ENCODE measurements at places on chromosomes 5 and 9.

DNA sequence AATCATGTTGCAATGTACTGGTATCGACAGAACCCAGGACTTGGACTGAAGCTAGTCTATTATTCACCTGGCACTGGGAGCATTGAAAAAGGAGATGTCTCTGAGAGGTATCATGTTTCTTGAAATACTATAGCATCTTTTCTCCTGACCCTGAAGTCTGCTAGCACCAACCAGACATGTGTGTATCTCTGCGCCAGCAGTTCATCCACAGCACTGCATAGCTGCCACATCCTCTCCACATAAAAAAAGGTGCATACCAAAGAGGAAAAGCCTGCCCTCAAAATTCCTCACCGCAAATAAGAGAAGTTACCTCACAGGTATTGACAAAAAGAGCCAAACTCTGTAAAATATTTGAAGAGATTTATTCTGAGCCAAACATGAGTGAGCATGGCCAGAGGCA lies 99.5 kb upstream of the PRSS3 start:
- DNase-seq = no peak

GRCh38 chr9:131011274-131012022 lies 2.5 kb downstream of the LAMC3 start:
- DNase-seq = no peak

DNA sequence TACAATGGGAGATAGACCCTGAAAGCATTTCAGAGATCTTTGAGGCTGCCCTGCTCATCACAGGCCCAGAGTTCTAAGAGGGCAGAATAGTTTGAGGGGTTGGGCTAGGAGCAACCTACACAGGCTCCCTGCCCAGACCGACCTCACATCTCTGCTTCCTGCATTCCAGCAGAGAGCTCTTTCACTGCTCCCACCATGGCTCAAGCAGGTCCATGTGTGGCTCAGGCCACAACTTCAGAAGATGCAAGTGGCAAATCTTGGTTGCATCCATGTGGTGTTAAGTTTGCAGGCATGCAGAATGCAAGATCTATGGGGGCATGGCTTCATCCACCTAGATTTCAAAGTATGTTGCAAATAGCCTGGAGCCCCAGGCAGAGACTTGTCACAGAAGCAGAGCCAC lies 39.0 kb downstream of the GDA start:
- no peak for DNase-seq

- no peak for DNase-seq
Measured at GRCh38 chr5:137837491-137838394, 29.9 kb upstream of the MYOT start.

DNA sequence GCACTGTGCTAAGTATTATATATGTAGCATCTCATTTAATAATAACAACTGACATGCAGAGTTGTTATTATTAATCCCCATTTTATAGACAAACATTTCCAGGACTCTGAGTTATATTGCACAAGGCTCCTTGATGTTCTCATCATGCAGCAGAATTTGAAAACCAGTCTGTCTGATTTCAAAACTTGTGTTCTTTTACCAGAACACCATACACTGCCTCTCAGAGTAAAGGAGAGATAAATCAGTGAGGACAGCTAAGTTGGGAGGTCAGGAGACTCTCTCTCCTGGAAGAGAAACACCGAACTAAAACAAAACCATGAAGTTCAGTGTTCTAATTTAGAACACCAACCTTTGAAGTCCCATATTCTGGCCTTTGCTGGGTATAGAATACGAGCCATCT lies 92.7 kb upstream of the TNC start:
- no peak for DNase-seq

DNA sequence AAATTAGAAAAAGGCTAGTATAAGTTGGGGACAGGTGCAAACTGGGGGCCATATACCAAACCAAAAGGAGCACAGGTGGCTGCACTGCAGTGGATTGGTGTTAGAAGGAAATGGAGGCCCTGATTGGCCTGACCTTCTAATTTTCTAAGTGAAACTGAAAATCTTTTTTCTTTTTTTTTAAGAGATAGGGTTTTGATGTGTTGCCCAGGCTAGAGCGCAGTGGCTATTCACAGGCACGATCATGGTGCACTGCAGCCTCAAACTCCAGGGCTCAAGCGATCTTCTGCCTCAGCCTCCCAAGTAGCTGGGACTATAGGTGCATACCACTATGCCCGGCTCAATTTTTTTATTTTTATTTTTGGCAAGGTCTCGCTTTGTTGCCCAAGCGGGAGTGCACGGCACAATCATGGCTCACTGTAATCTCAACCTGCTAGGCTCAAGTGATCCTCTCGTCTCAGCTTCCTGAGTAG lies 9.8 kb upstream of the CCDC69 start:
- no peak for DNase-seq

- DNase-seq = no peak
Measured at GRCh38 chr9:20509466-20509865, 112.8 kb downstream of the MLLT3 start.

- no peak for DNase-seq
Measured at GRCh38 chr5:163760498-163760897, 255.1 kb downstream of the MAT2B start.

GRCh38 chr9:135494791-135495559 lies 5.5 kb upstream of the MRPS2 start:
- DNase-seq = no peak

DNA sequence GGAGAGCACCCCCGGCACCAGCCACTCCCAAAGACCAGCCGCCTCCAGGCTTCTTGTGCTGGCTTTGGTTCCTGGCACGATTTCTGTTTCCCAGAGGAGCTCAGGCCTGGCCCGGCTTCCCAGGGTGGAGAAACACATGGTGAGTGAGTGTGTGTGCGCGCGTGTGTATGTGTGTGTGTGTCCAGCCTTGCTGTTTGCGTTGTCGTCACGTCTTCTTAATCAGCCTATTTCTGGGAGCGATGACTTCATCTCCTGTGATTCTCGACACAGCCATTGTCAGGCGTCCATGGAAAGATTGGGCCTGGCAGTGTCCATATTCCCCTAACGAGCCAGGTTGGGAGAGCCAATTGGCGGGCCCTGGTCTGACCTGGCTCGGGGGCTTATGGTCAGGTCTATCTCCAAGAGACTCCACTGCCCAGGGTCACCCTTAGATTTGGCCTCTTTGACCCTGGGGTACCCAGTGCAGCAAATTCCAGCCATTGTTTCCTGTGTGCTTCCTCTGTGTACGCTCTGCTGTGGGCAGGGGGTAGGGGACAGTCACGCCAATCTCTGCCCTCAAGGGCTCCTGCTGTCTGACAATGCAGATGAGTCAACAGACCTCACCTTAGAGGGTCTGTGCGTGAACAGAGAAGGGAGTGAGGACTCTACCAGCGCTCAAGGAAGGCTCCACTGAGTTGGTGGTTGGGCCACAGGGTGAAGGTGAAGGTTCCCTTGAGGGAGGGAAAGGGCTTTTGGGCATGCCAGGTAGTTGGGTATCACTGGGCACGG lies 73.8 kb downstream of the DAB2IP start:
- DNase-seq = no peak

DNA sequence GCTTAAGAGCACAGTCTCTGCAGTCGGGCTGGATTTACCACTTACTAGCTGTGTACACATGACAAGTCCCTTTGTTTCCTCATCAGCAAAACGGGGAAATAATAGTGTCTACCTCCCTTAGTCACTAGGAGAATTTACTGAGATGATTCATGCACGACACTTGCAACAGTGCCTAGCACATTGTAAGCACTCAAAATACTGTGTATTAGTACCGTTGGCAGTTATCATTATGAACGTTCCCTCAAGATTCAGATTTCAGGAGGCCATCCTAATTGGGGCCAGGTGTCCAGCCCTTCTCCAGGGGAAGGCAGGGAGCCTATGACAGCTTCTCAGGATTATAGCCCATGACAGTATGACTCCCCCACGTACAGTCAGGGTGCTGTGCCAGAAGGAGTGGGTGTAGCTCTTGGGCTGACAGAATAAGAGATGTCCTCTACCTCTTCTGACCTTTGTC lies 164.3 kb downstream of the DOCK2 start:
- no peak for DNase-seq

GRCh38 chr9:5041390-5042115 lies 56.5 kb downstream of the JAK2 start:
- no peak for DNase-seq

DNA sequence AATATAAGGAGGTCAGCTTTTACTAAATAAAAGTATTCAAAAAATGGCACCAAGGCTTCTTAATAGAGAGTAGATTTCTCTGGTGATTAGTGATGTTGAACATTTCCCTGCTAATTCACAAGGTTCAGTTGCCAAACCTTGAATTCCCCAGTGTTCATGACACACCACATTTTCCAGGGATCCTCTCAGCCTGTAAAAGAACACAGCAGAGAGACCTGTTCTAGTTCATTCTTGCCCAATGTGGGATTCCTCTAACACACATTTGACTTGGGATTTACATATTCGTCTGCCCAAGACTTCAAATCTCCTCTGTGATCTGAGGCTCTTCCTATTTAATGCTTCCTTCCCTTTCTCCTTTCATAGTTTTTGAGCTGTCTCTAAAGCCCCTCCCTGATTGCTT lies 273.2 kb upstream of the CDH9 start:
- DNase-seq = no peak

- DNase-seq = no peak
Measured at GRCh38 chr5:95380103-95380628, 11.0 kb upstream of the FAM81B start.

DNA sequence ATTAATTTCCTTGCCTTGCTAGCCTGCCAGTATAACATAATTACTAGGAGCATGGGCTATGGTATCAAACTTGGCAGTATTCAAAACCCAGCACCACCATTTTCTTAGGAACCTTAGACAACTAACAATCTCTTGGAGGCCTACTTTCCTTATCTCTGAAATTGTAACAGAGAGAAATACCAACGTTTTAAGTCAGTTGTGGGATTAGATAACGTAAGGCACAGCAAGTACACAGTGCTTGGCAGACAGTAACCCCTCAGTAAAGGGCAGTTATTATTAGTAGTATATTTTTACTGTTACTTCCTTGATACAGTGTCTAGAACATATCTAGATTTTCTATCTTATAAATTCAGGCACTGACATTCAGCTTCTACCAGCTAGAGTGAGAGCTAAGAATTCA lies 309.6 kb downstream of the ACTL7B start:
- DNase-seq = no peak

DNA sequence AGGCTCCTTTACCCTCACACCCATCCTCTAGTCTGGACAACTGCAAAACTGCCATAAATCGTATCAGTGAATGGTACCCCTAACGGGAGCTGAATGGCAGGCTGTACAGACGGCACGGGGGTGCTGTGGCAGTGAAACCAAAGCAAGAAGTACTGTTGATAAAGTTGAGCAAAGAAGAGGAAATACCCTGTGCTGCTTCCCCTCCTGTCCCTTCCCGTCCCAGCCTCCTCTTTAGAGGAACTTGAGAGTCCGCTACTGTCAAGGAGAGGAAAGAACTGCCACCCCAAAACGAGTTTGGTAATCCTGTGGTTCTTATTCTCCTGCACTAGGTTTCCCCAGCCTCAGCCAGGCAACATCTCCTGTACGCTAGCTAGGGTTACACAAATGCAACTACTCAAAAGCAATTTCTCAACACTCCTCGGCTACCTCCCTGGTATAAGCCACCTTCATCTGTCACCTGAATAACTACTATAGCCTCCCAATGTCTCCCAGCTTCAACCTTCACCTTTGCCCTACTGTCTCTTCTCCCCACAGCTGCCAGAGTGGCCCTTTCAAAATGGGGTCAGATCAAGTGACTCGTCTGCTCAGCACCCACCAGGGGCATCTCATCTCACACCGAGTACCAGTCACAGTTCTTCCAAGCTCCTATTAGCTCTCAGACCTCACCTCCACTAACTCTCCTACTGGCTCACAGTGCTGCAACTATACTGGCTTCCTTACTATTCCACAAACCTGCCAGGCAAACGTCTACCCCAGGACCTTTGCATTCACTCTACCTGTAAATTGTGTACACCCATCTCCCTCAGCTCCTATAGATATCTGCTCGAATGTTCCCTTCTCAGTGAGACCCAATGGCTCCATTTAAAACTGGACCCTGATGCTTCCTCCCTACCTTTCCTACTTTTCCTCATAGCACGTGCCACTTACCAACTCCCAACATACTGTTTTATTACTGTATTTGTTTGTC lies 4.1 kb downstream of the GLRX start:
- no peak for DNase-seq

DNA sequence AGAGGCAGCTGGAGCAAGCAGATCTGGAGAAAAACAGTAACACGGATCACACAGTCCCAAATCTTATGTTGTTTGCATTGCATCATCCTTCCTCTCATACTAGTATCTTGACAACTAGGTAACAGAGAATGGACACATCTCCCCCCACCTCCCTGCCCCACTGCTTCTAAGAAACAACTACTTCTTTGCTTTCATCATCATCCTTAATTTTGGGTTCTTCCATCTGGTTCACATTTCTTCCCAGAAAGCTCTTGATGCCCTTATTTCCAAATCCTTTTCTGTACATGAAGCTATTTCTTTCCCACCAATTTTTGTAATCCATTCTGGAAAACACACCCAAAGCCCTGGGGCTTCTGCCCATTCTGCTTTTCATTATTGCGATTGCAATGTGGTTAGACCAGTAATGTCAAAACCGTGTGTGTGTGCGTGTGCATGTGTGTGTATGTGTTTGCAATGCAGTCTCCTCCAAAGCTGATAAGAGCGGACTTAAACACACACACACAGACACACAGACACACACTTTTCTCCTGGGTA lies 254.7 kb upstream of the SLC30A5 start:
- DNase-seq = no peak
